Stimulated activated CD8-positive, alpha-beta memory T cell treated with anti-CD3 and anti-CD28 coated beads, Interleukin-2, amount 100 ng/mL, for 48 hours (primary cell): ENCODE measurements at places on chromosomes 12 and 14.

DNA sequence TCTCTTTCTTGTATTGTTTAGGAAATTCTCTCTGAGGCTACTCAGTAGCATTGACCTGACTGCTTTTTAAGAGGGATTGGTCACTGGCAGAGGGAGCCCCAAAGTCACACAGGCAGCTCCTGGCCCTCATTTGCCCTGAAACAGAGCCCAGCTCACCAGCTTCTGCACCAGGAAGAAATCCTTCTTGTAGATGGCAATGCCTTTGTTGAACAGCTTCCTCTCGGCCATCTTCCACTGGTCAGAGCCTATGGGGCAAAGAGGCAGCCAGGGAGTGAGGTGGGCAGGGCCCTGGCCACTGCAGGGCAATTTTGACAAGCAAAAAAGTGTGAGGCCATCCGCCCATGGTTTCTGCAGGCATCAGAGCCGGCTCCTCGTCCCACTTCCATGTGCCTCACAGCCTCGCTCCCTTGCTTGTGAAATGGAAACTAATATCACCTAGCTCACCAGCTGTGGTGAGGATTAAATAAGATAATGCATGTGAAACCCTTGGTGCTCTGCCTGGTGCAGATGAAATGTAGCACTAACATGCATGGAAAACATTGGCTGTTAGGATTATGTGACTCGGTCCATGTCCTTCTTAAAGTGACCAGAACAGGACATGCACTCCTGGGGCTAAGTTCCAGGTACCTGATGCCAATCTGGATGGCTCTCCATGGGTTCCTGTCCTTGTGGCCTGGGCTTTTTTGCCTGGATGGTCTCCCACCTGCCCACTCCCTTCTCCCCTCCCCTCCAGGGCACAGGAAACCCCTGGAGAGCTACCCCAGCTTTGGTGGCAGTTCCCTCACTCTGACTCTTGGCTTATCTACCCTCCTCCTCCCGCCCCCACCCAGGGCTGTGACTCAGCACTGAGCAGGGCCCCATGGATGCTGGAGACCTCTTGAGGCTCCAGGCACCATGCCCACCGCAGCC lies 11.2 kb upstream of the PNMA1 start:
- no peak for DNase-seq

- DNase-seq, result no peak
These were observed 42.1 kb downstream of the CCDC85C start for GRCh38 chr14:99561864-99562263.

DNA sequence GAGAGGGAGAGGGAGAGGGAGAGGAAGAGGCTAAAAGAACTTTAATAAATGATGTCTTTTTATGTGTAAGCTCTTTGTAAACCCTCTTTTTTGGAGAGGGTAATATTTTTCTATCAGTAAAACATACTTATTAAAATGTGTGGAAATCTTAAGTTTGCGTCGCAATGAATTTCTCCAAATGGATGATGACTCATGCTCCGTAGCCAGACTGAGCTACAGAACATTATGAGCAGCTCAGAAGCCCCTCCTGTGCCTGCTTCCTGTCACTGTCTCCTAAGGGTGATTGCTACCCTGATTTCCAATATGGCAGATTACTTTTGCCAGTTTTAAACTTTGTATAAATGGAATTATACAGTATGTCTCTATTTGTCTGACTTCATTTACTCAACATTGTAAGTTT lies 13.0 kb upstream of the PYGL start:
- DNase-seq, result no peak

GRCh38 chr12:26047401-26048226 lies 77.2 kb downstream of the BHLHE41 start:
- no peak for DNase-seq

GRCh38 chr12:65962921-65963861 lies 138.9 kb downstream of the HMGA2 start:
- peak; percentile 4 for DNase-seq

DNA sequence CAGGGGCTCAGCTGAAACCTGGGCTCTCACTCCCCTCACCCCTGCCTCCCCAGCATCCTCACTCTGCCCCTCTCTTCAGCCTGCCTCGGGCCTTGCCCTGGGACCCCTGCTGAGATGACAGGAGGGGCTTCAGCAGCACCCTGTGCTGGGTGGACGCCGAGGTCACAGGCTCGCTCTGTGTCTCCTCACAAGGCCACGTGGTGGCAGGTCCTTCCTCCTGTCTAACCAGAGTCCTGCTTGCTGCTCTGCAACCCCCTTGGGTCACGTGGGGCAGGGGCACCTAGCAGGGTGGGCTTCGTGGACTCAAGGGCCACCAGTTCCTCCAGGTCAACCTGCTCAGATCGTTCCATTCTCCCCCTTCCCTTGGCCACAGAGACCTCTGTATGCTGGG lies 90.4 kb downstream of the TMEM121 start:
- DNase-seq, result no peak
